Ureter (tissue), 1 donor: ENCODE measurements at places on chromosomes 6 and 20.

GRCh38 chr6:142469220-142469619 is 167.4 kb downstream of the ADGRG6 start:
- no peak for DNase-seq

DNA sequence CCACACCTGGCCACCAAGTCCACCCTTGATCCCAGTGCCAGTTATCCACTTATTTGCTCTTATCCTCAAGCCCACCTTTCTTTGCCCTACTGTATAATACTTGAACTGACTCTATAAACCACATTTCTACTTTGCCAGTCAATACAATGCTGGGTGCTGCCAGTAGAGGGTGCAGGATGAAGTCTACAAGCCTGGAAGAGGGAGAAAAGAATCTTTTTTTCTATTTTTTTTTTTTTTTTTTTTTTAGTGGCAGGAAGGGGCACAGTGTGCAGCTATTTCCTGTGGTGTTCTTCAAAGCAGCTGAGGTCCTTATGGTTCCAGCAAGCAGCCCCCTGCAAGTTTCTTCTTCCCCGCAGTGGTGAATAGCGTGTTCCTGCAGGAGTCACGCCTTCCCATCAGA is 22.2 kb upstream of the GABRR1 start:
- DNase-seq = no peak

GRCh38 chr6:111765763-111766162 is 107.5 kb downstream of the FYN start:
- no peak for DNase-seq

DNA sequence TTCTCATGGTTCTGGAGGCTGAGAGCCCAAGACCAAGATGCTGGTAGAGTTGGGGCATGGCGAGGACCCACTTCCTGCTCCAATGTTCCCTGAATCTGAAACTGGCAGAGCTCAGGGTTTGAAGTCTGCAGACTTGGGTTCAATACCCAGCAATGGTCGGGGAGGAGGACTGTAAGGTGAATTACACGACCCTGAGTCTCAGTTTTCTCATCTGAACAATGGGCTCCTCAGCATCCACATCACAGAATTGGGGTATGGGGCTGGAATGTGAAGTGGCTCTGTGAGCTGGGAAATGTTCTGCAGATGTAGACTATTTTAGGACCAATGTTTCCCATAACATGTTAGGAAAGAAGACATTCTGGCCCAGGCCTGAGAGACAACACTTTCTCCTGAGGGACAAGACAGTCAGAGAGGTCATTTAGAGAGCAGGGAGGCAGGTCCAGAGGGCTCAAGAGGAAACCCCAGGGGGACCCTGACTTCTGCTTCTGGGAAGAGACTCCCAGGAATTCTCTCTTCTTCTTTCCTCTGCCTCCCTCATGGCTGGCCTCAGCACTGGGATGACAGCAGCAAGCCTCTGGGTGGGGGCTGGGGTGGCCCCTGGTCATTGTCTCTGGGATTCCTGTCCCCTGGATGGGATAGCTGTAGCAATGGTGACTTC is 141.3 kb upstream of the PMEPA1 start:
- DNase-seq = no peak

GRCh38 chr20:2749343-2749950 is 51.0 kb downstream of the CPXM1 start:
- no peak for DNase-seq

DNA sequence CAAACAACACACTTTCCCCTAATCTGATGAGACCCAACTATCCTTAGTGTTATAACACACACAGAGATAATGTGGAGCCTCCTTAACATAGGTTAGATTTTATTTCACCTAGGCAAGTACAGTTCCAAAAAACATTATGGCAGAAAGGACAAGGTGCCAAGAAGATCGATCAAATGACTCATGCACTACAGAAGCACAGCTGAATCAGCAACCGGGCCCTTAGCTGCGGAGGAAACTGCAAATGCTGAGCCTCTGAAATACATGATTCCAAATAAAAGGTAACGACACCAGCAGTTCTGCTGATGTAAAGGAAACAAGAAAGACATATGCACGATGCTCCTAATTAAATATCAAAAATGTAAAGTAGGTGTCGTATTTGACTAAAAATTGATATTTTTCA is 19.9 kb upstream of the MUC21 start:
- DNase-seq = no peak

GRCh38 chr20:14595051-14595450 is 257.6 kb upstream of the FLRT3 start:
- no peak for DNase-seq

GRCh38 chr6:16712255-16712930 is 48.9 kb downstream of the ATXN1 start:
- DNase-seq = no peak

DNA sequence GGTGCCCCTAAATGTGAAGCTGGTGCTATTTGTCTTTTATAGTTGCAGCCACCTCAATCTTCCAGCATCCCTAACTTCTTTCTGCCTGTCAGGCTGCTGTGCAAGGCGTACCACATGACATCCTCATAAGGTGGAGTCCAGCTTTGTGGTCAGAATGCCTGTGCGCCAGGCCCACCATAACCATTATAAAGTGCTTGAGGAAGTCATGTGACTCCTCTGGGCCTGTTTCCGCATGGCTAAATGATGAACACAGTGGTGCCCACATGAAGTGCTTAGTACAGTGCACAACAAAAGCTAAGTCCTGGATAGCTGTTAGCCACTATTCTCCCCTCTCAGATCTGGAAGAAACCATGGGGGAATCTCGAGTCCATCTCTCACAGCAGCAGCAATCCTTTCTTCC is 75.6 kb downstream of the INSM1 start:
- no peak for DNase-seq

- no peak for DNase-seq
Measured at GRCh38 chr6:43089467-43089866, 13.4 kb downstream of the PTK7 start.

DNA sequence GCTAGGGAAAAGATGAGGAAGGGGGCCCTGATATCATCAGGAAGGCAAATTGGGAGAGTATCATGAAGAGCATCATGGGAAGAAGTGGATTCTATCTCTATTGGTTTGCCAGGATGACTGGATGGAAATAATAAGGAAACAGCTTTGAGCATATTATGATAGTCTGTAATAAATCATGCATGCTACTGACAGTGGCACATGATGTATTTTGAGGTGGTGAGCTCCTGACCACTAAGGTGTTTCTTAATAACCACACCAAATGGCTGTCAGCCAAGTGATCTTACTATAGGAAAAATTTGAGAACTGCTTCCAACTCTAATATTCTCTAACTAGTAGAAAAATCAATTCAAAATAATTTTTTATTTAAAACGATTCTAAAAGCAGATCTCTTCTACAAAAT is 548.4 kb upstream of the JAG1 start:
- DNase-seq = no peak

GRCh38 chr20:38612751-38613515 is 11.3 kb downstream of the ARHGAP40 start:
- DNase-seq = no peak

GRCh38 chr6:37712508-37712907 is 14.8 kb upstream of the MDGA1 start:
- DNase-seq = no peak

DNA sequence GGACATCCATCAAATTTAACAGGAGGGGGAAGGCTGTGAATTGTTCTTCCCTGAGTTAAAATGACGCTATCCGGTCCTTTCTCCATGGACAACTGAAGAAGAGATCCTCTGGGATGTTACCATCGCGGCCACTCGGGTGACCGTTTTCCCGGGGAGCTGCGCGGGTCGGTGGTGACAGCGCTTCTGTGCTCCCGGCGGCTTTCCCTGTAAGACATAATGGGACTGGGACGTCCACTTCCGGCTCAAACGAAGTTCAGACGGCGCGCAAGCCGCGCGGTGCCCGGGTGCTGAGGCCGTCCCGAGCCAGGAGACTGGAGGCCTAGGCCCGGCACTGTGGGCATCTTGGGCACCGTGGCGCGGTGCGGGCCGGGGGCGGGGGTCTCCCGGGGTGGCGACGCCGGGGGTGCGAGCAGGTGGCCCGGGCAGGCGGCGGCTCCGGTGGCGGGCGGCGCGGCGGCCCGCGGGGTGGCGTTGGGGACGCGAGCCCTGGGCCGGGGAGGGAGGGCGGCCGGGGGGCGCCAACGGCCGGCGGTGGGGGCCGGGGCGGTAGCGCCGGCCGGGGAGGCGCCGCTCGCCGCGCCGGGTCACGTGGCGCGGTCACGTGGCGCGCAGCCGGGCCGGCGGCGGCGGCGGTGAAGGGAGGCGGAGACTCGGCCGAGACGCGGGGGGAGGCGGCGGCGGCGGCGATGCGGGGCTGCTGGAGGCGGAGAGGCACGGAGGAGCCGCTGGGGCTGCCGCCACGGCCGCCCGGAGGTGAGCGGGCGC is 63.6 kb downstream of the GTF2H5 start:
- DNase-seq = peak; percentile 66

DNA sequence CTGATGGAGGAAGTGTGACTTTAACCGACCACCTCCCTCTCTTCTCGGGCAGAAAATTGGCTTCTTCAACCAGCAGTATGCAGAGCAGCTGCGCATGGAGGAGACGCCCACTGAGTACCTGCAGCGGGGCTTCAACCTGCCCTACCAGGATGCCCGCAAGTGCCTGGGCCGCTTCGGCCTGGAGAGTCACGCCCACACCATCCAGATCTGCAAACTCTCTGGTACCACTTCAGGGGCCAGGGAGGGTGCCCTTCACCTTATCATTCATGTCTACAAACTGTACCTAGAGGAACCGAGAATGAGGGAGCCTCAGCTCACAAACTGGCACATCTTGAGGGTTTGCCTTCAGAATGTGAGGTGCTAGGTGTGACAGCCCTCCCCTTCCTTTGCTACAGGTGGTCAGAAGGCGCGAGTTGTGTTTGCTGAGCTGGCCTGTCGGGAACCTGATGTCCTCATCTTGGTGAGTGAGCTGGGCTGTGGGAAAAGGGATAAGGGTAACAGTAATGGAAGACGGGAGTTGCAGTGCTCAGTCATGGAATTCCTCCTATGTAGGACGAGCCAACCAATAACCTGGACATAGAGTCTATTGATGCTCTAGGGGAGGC is 18.6 kb downstream of the ABCF1 start:
- DNase-seq = no peak

DNA sequence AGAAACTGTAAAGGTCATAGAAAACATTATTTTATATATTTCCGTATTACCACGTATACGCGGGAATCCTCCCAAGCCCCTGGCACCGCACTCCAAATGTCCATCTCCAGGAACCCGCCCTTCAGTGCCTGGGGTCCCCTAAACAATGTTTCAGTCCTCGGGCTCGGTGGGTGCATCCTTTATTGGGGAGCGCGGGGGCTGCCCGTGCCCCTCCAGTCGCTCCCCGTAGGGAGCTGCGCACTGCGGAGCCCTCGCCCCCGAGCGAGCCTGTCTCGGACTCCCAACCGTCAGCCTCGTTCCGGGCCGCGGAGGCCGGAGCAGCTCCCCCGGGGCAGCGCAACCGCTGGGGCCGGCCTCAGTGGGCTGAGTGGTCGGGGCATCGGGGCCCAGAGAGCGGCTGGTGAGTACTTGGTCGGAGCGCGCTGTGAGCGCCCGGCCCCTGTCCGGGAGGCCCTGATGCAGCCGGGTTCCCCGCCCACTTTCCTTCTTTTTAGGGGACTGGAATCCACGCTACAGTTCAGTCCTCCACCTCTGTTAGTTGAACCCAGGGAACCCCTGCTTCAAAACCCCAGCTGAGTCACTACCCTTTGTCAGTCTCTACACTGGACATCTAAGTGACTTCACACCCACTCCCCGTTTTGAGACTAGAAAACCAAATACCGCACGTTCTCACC is at the start of gene DNAH8:
Gene DNAH8, plus strand, starts transcription at position 296 of the 674 bp plus-strand sequence. CDS start 7,499 bp downstream, outside the sequence.
- no peak for DNase-seq

- DNase-seq = no peak
Measured at GRCh38 chr20:41064377-41064776, 35.8 kb downstream of the TOP1 start.

GRCh38 chr6:41450581-41450980 is 95.6 kb upstream of the FOXP4 start:
- DNase-seq = no peak

- DNase-seq = no peak
Measured at GRCh38 chr6:147564556-147564955, 56.1 kb downstream of the SAMD5 start.

- no peak for DNase-seq
Measured at GRCh38 chr20:61135968-61136367, 116.1 kb upstream of the CDH4 start.

DNA sequence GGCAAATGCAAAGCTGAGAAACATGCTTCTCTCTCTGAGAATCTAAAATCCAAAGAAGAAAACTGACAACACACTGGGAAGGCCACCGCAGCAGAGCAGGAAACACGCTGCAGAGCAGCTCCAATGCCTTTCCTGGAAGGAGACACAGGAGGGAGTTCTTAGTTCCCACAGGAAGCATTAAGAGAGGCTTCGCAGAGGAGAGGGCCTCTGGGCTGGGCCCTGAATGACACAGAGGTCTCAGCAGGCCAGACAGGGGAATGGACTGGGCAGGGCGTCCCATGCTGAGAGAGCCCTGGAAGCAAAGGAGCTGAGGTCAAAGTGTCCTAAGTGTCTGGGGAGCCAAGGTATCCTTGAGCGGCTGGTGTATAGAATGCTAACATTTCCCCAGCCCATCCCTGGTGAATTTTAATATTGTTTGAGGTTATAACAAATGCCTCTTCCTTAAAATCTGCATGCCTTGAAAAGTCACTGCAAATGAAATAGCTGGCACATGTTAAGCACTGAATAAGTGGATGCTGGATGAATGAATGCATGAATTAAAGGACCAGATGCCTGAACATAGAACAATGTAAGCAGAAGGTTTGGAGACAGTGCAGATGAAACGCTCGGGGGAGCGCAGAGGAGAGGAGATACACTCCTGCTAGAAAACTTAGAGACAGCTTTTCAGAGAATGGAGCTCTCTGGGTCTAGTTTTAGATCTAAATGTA is 110.0 kb upstream of the SYNDIG1 start:
- no peak for DNase-seq

GRCh38 chr20:18672834-18673233 is 85.0 kb downstream of the DTD1 start:
- DNase-seq = no peak

DNA sequence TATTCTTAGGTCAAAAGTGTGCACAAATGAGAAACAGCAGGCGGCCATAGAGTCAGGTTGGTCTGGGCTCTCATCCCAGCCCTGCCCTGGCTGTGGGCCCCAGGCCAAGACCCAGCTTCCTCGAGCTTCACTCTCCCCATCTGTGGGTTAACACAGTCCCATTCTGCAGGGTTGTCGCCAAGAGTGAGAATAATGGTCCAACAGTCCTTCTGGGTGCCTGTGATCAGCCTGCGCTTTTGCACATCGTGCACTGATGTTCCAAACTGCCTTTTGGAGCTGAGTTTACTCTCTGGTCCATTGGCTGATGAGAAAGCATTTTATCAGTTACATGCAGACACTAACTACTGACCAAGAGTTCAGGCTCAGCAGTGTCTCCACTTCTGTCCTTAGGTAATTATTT is 82.6 kb downstream of the INSM1 start:
- no peak for DNase-seq

DNA sequence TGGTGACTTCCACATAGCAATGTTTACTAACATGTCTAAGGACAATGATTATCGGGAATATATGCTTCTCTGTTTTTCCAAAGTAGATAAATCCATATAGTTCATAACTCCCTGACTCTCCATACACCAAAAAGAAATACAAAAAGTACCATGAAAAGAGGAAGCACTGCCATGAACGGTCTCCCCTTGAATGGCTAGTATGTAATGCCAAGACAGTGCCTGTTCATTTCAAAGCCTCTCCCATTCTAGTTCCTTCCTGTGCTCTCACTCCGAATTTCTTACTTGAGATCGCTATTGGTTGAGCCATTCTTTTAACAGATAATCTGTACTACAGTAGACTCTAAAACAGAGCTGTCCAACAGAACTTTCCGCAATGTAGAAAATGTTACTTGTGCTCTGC is 54.8 kb upstream of the EDN1 start:
- no peak for DNase-seq

- no peak for DNase-seq
Measured at GRCh38 chr20:53805895-53806384, 212.3 kb upstream of the ZNF217 start.
